Naive thymus-derived CD4-positive, alpha-beta T cell (primary cell): ENCODE measurements at places on chromosomes 1 and 21.
A peak's percentile ranks its signal among the peaks of the same experiment; 100 is the strongest.

DNA sequence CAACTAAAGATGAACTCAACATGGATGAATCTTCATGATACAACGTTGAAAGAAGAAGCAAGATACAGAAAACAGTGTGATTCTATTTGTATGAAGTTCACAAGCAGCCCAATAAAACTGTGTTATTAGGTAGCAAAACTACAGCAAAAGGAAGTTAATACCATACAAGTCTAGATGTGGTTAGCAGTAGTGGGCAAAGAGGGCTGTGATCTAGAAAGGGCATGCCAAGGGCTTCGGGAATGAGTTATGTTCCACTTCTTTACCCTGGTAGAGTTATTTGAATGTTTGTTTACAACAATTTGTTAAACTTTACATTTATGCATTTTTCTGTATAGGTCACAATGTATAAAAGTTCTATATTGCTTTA lies 9.2 kb downstream of the TNFRSF9 start:
- no peak for DNase-seq

DNA sequence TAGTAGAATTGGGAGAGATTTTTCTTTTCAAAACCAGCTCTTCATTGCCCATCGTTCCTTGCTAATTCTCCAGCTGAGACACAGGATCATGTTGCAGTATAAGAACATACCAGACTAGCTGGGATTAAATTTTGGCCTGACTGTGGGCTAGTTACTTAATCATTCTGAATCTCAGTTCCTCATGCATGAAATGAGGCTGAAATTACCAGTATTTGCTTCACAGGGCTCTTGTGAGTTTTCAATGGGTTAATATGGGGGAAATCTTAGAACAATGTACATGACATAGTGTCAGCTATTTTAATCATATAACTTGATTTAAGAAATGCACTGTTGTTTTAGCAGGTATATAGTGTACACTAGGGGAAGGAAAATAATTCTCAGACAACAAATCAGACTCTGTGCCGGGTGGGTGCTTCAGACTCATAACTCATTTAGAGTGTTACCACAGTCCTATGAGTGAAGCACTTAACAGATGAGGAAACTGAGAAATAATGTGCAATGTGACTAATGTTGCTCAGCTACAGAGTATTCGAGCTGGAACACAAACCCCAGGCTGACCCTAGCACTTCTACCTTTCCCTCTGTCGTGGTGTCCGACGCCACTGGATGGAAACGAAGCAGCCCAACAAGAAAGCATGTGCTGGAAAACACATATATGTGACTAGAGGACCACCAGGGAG lies 137.6 kb upstream of the SGIP1 start:
- DNase-seq: no peak

DNA sequence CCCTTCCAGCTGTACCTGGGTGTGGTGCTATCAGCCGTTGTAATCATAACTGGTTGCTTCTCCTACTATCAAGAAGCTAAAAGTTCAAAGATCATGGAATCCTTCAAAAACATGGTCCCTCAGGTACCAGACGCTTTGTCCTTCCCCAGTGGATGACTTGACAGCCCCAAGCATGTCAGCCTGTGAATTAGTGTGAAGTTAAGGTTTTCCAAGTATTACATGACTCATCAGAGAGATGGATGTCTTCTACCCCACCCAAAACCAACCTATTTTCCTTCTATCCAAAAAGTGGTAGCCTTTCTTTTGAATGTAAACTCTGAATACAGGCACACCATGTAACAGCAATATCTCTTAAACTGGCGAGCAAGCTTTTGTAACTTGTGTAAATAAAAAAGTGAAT lies 15.1 kb downstream of the ATP1A1 start:
- DNase-seq: no peak

DNA sequence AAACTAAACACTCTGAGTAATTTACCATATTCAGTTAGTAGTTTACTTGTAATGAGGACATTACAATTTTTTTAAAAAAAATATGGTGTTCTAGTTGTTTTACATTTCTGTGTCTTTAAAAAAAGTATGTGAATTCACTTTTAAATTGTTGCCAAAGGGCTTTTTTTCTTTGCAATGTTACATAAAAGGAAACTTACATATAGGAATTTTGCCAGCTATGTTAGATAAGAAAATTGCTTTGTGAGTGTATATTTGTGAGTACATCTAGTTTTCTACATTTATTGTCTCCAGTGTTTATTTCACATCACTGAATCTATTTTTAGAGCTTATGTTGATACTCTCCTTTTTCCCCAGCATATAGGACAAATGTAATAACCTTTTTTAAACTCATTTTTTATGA lies 206.8 kb downstream of the GPR52 start:
- no peak for DNase-seq

DNA sequence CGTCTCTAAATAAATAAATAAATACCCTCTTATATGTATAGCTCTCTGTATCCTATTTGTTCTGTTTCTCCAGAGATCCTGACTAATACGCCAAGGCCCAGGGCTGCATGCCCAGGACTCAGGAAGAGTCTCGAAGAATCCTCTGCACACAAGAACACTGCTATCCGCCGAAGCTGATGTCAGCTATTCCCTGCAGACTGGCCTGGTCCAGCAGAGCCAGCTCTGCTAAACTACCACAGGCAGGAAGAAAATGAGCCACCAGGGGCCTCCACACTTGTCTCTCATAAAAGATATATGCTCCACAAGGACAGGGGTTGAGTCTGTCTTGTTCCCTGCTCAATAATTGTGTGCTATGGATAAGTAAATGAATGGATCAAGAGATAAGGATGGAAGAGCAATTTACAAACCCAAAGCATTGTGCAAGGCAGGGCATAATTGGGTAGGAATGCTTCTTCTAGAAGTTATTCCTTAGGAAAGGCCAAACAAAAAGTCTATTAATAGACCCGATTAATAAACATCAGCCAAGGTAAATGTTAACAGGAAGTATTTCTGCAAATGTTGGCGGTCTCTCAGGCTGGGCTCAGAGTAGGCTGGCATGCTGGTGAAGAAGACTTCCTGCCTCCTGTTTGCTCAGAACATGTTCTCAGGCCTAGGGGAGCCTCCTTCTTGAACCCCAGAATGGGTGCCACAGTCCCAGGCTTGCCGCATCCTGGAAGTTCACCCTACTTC lies 26.3 kb upstream of the MAN1C1 start:
- DNase-seq: no peak

- DNase-seq: peak; percentile 1
These were observed 39.6 kb upstream of the KANK4 start for GRCh38 chr1:62358665-62359373.
